CD4-positive, alpha-beta T cell treated with Interleukin-6 at 100 ng/mL for 8 hours (primary cell): ENCODE measurements at places on chromosomes 5 and 9.

DNA sequence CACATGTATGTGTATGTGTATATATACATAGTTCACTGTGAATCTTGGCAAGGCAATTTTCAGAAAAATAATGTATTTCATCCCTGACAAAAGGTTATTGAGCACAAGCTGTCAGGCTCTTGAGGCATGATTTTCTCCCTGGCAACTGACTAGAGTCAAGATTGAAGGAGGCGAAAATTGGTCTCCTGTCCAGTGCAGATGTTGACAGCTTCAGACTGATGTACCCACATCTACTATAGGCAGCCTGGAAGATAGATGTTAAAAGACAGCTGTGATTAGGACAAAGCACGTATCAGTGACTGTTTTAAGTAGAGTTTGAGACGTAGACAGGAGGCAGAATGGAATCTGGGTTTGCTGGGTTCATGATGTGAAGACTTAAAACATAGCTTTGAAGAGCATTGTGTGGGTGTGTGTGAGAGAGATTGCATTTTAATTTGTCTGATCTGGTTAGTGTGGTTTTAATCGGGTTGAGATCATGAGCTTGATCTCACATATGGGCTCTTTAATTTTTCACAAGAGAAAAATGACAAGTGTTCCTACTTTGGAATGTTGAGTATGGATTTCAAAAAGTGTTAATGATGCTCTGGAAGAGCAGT is 39.1 kb downstream of the CTNNA1 start:
- no peak for DNase-seq

GRCh38 chr5:65213921-65214525 is 267.7 kb downstream of the ADAMTS6 start:
- DNase-seq = no peak

DNA sequence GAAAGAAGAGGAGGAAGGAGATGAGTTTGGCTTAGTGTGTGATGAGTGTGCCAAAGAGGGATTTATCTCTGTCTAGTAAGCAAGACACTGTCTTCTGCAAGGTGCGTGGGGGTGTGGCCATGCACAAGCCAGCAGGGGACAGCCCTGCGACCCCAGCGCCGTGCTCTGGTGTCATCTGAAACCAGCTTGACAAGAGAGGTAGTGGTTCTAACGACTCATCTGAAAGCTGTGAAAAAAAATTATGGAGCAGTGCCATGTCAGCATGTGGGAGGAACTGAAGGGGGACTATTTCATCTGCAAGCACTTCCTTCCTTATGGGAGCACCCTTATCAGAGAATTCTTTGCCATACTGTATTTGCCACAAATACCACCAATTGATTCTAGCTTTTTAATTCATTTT is 398.6 kb downstream of the PSAT1 start:
- no peak for DNase-seq

GRCh38 chr5:111635151-111635902 is 121.7 kb downstream of the NREP start:
- DNase-seq = no peak

- no peak for DNase-seq
Measured at GRCh38 chr5:137595396-137596079, 96.4 kb upstream of the SPOCK1 start.

DNA sequence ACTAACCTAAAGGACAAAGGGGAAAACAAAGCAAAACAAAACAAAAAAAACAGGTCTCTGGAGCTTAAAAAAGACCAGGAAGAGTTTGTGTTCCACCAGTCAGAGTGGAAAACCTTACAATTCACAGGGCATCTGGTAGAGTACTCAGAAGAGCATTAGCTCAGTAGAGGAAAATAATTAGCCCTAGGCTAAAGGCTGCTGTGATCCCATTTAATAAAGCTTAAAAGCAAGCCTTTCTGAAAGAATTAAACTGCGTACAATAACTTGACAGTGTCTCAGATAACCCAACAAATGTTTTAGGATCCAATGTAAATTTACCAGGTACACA is 7.3 kb downstream of the ECM2 start:
- no peak for DNase-seq

- DNase-seq = no peak
Measured at GRCh38 chr5:158223054-158223600, 364.2 kb upstream of the CLINT1 start.

GRCh38 chr5:169442913-169443784 is 140.4 kb upstream of the SPDL1 start:
- no peak for DNase-seq

- DNase-seq = no peak
Measured at GRCh38 chr5:17255471-17256021, 38.1 kb downstream of the BASP1 start.

GRCh38 chr5:16916262-16916878 is 19.7 kb downstream of the MYO10 start:
- DNase-seq = no peak

DNA sequence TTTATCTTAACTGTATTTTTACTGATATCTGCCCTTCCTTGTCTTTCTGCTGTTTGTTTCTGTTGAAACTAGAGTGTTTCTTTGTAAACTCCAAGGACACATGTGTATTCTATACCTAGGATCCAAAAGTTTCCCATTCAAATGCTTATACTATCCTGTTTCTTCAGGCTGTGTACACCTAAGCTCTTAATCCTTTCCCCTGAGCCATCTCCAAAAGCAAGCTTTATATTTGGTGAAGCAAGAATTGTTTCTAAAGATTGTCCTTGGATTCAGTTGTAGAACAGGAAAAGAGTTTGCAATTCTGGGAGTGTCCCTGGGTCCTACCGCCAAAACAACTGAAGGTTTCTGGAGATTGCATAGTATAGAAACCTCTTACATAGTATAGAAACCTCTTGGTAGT is 65.9 kb downstream of the CWC27 start:
- no peak for DNase-seq

DNA sequence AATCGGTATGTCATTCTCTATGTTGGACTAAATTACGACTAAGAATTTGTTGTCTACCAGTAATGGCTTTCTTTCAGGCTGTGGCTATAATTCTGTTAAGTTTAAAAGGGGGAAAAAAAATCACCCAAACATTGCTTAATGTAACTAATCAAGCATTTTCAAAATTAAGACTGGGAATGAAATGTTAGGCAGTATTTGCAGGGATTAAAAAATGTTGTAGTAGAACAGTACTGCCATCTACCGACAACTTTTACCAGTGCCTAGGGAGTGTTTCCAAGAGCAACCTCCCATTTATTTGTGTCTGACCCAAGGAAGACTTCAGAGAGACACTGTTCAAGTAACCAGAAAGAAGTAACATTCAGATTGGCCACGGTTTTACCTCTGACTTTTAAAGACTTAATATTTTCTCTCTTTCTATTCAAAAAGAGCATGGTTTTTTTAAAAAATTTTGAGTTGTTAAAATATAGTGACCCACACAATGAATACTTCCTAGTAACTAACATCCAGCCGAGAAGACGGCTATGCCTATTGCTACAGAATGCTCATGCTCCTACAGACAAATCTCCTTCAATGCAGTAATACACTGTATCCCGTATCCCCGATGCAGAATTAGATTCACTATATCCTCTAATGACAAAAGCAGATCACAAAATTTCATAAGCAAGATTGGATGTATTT is 92.4 kb downstream of the ARL15 start:
- DNase-seq = peak; percentile 23

- peak; percentile 10 for DNase-seq
Measured at GRCh38 chr9:27726244-27727081, 153.2 kb upstream of the C9orf72 start.

GRCh38 chr9:33193818-33194217 is 26.7 kb upstream of the B4GALT1 start:
- no peak for DNase-seq

DNA sequence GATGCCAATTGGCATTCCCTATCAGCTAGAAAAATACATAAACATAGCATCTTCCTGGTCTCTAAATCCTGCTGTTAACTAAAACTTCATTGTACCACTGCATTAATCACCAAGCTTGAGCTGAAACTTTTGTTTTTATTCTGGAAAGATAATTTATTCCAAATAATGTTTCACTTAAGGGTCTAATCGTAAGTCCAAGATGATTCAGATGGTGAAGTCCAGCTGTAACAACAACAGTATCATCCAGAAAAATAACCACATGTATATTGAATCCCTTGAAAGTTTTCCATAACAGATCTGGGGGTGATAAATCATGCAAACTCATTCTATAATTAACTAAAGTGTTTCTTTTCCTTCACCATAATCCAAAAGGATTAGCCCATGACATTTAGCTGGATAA is 23.9 kb downstream of the RORB start:
- no peak for DNase-seq

DNA sequence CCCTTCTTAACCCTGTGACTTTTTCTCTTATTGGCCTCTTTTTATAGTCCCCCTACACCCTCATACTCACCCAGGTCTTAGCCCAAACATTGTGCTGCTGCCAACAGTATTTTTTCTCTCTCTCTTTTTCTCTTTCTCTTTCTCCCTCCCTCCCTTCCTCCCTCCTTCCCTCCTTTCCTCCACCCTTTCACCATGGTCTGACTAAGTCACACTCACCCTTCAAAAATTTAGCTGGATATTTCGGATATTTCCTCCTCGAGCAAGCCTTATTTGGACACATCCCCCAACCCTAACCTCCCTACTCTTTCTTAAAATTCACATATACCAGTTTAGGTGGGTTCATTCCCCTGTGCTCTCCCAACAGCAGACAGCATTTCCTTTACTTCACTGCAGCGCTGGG is 64.7 kb downstream of the FGF1 start:
- DNase-seq = no peak

DNA sequence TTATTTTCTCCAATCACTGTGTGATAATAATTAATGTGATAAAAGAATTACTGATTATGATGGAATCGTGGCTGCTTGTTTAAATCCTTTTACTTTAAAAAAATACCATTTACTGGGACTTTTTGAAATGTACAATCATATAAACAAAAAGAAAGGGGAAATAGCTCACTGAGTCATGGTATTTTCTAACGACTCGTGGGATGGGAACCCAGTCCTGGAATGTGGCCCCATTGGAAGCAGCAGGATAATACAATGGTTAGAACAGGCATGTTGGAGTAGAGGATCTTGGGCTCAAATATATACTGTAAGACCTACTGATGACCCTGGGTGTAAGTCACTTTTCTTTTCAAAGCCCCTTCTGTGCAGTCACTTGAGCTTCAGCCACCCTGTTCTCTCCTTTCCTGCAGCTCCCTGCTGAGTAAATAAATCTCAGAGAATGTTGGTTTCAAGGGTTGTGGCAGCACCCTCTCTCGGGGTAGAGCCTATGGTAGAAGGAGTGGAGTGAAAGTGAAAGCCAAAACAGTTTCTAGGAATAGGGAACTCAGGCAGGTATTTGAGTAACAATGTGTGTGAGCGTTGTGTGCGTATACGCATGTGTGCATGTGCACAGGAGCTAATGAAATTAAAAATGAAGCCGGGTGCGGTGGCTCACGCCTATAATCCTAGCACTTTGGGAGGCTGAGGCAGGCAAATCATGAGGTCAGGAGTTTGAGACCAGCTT is 40.8 kb upstream of the LARP1 start:
- no peak for DNase-seq

- DNase-seq = no peak
Measured at GRCh38 chr5:144198386-144198785, 27.7 kb downstream of the KCTD16 start.

GRCh38 chr9:14133394-14133793 is 180.5 kb downstream of the NFIB start:
- no peak for DNase-seq

- no peak for DNase-seq
Measured at GRCh38 chr5:133509742-133510079, 102.6 kb downstream of the FSTL4 start.

GRCh38 chr5:158174918-158175851 is 316.2 kb upstream of the CLINT1 start:
- peak; percentile 27 for DNase-seq

- no peak for DNase-seq
Measured at GRCh38 chr9:38071470-38072134, 2.6 kb upstream of the SHB start.

DNA sequence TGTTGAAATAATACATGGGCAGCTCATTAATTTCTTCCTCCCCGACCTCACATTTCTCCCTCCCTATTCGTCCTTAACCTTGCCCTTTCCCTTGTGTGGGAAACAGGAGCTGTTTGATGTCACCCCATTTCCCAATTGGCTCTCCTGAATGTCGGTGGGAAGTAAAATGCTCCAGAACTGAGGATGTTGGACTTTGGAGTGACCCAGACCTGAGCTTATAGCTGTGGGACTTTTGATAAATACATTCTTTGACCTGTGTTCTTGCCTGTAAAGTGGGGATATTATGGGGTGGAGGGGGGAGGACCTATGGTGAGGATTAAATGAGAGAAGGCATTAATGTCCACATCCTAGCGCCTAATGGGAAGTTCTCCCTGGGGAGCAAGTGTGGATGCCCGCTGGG is 91.3 kb downstream of the ZNF618 start:
- no peak for DNase-seq
